Pancreas (tissue), 10 donors: ENCODE measurements at places on chromosomes 7 and 10.

GRCh38 chr10:131020775-131021174 lies 290.7 kb downstream of the TCERG1L start:
- DNase-seq: no peak

GRCh38 chr7:139124084-139124914 lies 14.8 kb upstream of the ZC3HAV1 start:
- DNase-seq: no peak

DNA sequence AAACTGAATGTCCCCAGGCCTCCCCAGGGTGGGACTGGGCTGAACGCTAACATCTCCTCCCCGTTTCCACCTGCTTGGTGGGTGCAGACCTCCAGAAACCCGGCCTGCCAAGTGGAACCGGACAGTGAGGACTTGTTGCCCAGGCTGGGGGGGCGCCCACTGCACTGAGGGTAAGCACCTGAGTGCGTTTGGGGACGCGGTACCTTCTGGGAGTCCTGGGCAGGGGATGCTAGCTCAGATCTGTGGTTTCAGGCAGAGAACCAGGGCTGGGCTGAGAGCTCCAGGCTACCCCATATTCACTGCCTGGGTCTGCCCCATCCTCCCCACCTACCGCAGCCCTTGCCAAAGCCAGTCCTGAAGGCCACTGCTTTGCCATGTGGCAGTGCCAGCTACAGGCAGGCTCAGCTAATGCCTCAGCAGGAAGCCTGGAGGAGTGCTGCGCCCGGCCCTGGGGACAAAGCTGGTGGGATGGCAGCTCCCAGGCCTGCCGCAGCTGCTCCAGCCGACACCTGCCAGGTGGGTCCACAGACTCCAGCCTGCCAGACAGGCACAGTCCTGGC lies 3.5 kb upstream of the ZNF467 start:
- no peak for DNase-seq

DNA sequence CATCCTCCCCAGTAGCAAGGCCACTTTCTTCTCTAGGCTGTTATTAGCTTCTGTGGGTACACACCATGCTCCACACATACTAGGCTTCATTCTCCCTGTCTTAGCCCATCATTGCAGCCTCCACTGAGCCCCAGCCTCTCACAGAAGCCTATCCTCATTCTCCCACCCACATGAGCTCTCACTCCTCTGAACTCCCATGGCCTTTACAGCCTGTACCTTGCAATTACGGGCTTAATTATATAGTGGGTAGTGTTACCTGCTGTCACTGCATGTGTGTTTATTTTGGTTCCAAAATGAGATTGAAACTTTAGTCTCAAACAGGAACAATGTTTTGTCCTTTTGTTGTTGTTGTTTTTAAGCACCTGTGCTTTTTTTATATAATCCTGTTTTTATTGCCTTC lies 460.0 kb downstream of the KCNMA1 start:
- DNase-seq: no peak

DNA sequence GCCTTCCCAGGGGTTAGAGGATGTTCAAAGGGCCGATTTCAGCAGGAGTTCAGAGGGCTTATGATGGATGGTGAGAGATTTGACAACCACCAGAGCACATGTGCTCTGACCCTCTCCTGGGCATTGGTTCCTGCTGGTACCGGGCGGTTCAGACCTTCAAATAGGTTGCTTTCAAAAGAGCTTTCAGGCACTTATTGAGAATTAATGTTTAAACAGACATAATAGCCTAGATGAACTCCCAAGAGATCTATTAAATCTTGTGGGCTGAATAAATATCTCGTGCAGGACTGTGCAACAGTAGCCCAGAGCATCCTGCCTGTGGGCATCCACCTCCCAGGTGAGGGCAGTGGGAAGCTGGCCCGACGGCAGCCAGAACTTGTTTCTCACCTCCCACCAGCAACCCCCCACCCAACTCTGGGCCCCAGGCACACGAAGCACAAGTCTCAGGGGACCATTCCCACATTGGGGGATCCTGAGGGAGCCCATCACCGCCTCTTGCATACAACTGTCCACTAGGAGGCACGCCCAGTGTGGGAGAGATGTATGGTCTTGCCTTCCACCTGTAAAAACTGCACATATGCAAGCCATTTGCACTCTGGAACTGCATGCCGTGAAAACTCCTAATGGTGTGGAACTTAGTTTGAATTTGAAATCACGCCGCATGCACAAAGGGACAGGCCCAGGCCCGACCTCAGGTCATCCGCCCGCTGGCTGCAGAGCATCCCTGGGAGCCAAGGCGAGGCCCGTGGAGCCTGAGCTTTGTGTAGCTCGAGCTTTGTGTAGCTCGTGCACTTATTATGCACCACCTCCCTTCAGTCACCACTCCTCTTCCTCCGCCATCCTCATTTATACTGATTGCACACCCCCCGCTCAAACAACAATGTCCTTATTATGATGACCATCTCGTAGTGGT lies 147.8 kb downstream of the ADCY1 start:
- no peak for DNase-seq

- no peak for DNase-seq
Observed at GRCh38 chr10:94098896-94099295, 105.2 kb downstream of the PLCE1 start.

DNA sequence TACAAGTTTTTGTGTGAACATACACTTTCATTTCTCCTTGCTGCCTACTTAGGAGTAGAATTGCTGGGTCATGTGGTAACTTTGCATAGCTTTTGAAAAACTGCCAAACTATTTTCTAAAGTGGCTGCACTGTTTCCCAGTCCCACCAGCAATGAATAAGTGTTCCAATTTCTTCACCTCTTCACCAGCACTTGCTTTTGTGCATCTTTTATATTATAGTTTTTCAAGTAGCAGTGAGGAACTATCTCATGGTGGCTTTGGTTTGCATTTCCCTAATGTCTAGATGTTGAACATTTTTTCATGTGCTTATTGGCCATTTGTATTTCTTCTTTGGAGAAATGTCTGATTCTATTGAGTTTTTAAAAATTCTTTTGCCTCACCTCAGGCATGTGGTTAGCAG lies 229.9 kb upstream of the TCF7L2 start:
- DNase-seq: no peak

DNA sequence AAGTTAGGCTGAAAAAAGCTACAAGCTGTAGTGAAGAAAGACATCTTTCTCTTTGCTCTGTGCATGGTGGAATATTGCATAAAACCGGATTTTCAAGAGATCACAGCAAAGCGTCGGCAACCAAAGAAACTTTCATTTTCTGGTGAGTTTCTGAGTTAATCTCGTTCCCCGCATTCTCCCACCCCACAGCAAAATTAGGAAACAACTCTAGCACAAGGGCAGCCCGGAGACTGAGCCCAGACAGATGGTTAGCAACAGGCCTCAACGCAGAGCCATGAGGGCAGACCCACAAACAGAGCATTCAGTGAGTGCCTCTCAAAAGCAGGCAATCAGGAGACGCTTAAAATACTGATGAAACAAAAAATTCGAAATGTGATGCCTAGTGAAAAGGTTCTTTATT lies 396.1 kb upstream of the KLF6 start:
- no peak for DNase-seq

DNA sequence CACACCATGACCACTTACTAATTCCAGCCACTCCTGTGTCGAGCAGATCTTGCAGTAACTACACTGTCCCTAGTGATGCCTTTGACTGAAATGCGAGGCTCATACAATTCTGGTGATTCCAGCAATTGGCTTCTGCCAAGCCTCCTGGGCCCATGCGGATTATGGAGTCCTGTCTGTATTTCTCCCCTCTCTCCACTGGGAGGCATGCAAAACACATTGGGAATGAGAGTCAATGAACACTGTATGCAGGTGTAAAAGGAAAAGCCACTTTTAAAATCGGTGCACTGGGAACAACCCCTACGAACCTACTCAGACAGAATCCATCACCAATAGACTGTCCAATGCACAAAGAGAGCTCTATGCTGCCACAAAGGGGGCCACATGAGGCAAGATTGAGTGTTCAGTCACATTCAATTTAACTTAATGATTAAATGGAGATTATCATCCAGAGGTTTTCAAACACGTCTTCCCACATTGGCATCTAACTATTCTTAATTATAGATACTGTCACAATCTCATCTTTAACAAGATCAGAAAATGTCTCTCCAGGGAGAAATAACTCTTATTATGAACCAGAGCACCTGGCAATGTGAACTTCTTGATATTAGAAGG lies 550.6 kb downstream of the GLRX3 start:
- peak; percentile 59 for DNase-seq
